ENCODE measurements at places on chromosomes 4 and X. TPM values are rescaled to one million over a fixed set of nuclear protein-coding genes. Genes with fewer than 3 reads are reported as not detected.

The RBM46 gene
- total RNA-seq: not detected

DNA sequence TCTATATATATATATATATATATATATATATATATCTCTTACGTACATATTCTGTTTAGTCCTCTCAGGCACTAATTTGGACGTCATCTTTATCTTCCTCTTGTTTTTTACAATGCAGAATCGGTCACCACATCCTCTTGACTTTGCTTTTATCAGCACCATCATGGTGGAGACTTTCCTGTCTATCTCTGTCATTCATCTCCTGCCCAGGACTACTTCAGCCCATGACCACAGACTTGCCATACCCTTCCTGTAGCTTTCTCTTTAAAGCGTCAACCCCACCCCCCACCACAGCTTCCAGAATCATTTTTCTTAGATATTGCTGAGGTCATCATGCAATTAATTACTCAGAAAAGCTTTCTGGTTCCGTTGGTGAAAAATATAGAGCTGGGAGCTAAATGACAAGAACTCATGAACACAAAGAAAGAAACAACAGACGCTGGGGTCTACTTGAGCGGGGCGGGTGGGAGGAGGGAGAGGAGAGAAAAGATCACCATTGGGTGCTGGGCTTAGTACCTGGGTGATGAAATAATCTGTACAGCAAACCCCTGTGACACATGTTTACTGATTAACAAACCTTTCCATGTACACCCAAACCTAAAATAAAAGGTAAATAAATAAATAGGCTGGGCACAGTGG is 30.5 kb upstream of the PRKX start:
- no peak overlapping the region for H3K4me3 ChIP-seq
- no peaks in the 10 kb centered on the region for H3K27me3 ChIP-seq
- no peak for DNase-seq

The FATE1 gene
- total RNA-seq: not detected

DNA sequence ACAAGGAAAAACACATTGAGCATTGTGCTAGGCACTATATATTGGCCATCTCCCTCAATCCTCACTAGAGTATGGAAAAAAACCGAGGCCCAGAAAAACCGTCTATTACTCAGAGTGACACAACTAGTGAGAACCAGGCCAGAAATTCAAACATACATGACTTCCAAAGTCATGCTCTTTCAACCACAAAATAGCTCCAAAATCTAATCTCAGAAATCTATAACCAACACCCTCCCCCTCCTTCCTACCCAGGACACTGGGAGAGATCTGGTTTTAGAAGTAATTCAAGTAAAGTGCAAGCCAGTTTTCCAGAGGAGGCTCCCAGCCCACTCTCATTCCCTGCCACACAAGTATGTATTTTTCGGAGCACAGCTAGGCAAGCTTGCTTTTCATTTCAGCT is 7.6 kb downstream of the HS3ST1 start:
- no peaks in the 10 kb centered on the region for H3K4me1 ChIP-seq
- H3K27me3 ChIP-seq: peaks cover 23% of the 10 kb centered on the region
- no peaks in the 10 kb centered on the region for H3K36me3 ChIP-seq
- H3K4me3 ChIP-seq: no peak overlapping the region
- H3K27ac ChIP-seq: no peak overlapping the region

DNA sequence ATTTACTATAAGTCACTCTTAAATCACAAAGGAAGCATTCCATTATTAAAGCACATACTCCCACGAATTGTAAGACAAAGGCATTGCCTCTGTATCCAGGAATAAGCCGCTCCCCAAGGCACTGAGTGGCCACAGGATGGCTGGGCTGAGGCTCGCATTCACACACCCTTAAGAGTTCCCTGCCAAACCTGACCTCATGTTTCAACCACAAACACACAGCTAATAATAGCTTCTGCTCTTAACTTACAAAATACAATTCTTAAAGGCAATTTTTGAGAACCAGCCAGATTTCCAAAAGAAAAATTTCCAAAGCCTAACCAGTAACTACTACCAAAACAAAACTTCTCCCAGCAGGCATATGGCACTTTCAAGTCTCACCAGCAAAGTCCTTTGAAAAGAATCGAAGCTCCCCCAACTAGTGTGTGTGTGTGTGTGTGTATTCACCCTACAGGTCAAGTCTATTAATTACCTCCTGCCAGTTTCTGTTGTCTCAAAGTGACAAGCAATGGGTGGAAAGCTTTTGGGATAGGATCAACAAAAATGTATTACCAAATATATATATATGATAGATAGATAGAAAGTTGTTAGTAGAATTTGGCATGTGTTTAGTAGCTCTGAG is 36.0 kb downstream of the ARHGAP6 start:
- H3K4me3 ChIP-seq: no peak overlapping the region
- H3K36me3 ChIP-seq: no peaks in the 10 kb centered on the region
- H3K27me3 ChIP-seq: no peaks in the 10 kb centered on the region
- H3K27ac ChIP-seq: peak overlapping the region; percentile 52
- H3K4me1 ChIP-seq: no peaks in the 10 kb centered on the region

- DNase-seq: no peak
- H3K27ac ChIP-seq: no peak overlapping the region
- H3K4me3 ChIP-seq: no peak overlapping the region
These were observed 185.2 kb downstream of the KLHL4 start for GRCh38 chrX:87702795-87703194.

The UGT2A2 gene
- total RNA-seq: not detected

DNA sequence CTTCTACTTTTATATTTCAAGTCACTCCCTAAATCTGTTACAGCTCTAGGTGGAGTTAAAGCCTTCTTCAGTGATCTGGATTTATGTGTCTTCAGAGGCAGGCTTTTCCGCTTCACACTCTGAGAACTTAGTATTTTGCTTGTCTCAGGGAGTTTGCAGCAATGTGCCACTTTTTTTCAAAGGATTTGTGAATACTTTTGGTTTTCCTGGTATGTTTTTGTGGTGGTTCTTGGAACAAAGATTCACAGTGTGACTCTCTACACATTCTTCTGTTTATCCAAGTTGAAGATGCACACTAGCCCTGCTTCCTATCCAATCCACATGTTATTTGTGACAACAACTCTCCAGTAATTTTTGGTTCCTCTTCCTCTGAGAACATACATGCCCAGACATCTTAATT is 1253.7 kb downstream of the TECRL start:
- H3K4me1 ChIP-seq: no peaks in the 10 kb centered on the region
- no peak overlapping the region for H3K27ac ChIP-seq
- H3K4me3 ChIP-seq: no peak overlapping the region
- H3K36me3 ChIP-seq: no peaks in the 10 kb centered on the region
- no peaks in the 10 kb centered on the region for H3K27me3 ChIP-seq
- DNase-seq: no peak

The TMEM187 gene
- 6.4 TPM for total RNA-seq

The HTN1 gene
- not detected for total RNA-seq

- no peaks in the 10 kb centered on the region for H3K27me3 ChIP-seq
- peak; percentile 41 for DNase-seq
- peaks cover 45% of the 10 kb centered on the region for H3K4me1 ChIP-seq
- H3K36me3 ChIP-seq: no peaks in the 10 kb centered on the region
These were observed 12.0 kb upstream of the SLC2A9 start for GRCh38 chr4:10033191-10033881.

DNA sequence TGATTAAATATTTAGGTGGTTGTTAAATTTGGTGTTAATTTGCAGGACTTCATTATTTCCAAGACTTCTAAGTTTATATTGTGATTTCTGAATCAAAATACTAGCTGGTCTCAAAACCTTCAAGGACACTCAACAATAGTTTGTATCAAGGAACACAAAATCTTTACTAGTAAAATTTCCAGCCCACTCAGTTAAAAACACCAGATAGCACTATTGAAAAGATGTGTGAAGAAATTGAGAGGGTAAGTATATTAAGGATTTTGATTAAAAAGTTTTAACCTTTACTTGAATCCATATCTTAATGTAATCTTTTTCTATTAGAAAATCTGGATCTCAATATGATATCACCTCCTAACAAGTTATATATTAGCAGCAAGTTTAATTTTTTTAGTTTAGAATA is 89.3 kb upstream of the UGT8 start:
- H3K27me3 ChIP-seq: no peaks in the 10 kb centered on the region
- H3K36me3 ChIP-seq: no peaks in the 10 kb centered on the region
- no peak overlapping the region for H3K4me3 ChIP-seq
- no peak for DNase-seq
- H3K27ac ChIP-seq: no peak overlapping the region

DNA sequence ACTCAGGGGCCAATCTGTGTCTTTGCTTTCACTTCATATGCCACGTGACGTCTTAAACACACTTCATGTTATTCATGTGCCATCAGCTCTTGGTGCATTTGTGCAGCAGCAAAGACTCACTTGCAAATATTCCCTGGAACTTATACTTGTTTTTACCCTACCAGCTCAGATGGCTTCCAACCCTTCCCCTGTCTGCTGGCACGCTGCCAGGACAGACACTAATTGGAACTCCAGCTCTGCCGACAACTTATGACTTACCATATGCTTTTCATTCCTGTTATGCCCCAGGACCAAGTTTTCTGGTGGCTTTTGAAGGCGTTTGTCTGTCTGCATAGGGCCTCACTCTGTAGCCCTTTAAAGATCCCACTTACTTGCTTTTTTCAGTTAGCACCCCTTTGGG is 261.7 kb upstream of the GNPDA2 start:
- H3K4me3 ChIP-seq: no peak overlapping the region
- no peaks in the 10 kb centered on the region for H3K27me3 ChIP-seq
- DNase-seq: no peak
- H3K4me1 ChIP-seq: no peaks in the 10 kb centered on the region
- no peak overlapping the region for H3K27ac ChIP-seq
- H3K36me3 ChIP-seq: no peaks in the 10 kb centered on the region

GRCh38 chrX:10893366-10893765 is 217.8 kb upstream of the HCCS start:
- no peak for DNase-seq
- H3K4me1 ChIP-seq: no peaks in the 10 kb centered on the region
- no peaks in the 10 kb centered on the region for H3K27me3 ChIP-seq
- H3K27ac ChIP-seq: no peak overlapping the region
- H3K36me3 ChIP-seq: no peaks in the 10 kb centered on the region

The DDIT4L gene
- total RNA-seq: 0.60 TPM

GRCh38 chrX:17773221-17773876 is 36.1 kb downstream of the SCML1 start:
- no peaks in the 10 kb centered on the region for H3K27me3 ChIP-seq
- no peak overlapping the region for H3K4me3 ChIP-seq
- no peaks in the 10 kb centered on the region for H3K36me3 ChIP-seq

Measured in left ventricle myocardium inferior (tissue), 1 donor.